ENCODE measurements at places on chromosomes 6 and 20. TPM values are rescaled to one million over a fixed set of nuclear protein-coding genes. Genes with fewer than 3 reads are reported as not detected.

GRCh38 chr20:50223039-50224005 is 32.7 kb downstream of the CEBPB start:
- no peak for DNase-seq

- DNase-seq = no peak
These were observed 596 bp downstream of the IYD start for GRCh38 chr6:150369408-150369807.

- DNase-seq = no peak
These were observed 169.5 kb downstream of the FRK start for GRCh38 chr6:115891111-115891669.

DNA sequence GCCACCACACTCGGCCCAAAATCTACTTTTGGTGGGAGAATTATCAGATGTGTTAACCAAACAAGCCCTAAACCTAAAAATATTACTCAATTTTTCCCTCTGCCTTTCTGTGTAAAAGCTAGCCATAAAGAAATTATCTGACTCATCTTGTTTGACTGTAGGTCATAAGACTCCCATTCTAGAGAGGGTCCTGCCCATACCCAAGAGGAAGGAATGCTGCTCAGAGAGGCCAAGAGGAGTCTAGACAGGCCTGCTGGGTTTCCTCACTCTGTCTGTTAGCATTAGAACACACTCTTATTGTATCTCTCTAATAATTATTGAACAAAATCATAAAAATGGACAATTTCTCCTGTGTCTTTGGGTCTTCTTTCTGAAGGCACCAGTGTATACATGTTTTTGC is 26.1 kb downstream of the C6orf141 start:
- DNase-seq = no peak

GRCh38 chr6:135002229-135002844 is 52.3 kb downstream of the HBS1L start:
- no peak for DNase-seq

DNA sequence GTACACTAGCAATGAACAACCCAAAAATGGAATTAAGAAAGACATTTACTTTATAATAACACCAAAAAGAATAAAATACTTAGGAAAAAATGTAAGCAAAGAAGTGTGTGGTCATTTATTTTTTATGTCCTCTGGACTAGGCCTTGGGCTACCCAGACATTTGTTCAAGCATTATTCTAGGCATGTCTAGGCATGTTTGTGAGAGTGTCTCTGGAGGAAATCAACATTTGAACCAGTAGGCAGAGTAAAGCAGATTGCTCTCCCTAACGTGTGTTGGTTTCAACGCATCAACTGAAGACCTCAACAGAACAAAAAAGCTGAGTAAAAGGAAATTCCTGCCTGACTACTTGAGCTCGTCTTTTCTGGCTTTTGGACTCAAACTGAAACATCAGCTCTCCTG is 84.5 kb downstream of the ANKEF1 start:
- no peak for DNase-seq

DNA sequence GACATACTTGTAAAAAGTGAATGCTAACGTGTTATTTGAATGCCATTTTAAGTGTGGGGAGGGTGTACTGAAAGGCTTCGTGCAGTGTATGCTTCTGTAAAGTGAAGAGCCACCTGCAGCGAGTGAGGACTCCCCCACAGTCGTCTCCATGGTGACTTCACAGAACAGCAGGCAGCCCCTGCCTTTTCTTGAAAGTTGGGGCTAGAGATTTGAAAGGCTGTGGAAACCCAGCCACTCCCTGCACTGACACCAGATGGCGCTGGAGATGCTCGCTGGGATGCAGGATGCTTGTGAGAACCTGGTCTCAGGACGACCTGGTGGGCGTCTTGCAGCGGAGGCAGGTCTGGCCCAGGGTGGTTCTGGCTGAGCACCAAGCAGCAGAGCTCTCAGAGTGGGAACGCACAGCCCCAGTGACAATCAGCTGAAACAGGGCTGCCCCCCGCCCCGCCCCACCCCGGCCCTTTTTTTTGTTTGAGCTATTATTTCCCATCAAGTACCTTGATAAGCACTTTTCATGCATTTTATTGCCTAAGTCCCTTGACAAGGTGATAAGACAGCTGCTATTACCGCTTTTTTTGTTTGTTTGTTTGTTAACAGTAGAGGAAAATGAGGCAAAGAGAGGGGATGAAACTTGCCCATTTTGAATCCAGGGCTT is 150.3 kb downstream of the SYCP2 start:
- DNase-seq = no peak

- DNase-seq = peak; percentile 51
These were observed 12.1 kb downstream of the DEF6 start for GRCh38 chr6:35309611-35310264.

GRCh38 chr20:44641325-44641724 is 10.2 kb downstream of the ADA start:
- DNase-seq = no peak

DNA sequence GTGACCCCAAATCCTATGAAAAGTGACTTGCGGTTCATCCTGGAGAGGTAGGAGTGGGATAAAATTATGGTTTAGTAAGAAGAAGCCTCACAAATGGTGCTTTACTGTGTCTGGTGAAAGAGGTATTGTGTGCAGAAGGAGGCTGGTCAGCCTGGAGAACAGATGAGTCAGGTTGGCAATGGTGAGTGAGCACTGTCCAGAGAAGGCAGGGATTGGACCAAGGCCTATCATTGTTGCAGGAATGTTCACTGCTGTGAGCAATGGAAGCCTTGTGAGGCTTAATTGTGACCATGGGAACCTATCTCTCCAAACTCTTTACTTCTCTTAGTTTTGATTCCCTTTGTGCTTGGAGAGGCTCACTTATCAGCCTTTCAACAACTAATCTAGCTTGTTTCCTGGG is 89.0 kb upstream of the KCNK16 start:
- DNase-seq = no peak

- no peak for DNase-seq
These were observed 67.1 kb downstream of the ESF1 start for GRCh38 chr20:13717631-13718044.

- no peak for DNase-seq
These were observed 51.6 kb downstream of the LAMP5 start for GRCh38 chr20:9565910-9566550.

DNA sequence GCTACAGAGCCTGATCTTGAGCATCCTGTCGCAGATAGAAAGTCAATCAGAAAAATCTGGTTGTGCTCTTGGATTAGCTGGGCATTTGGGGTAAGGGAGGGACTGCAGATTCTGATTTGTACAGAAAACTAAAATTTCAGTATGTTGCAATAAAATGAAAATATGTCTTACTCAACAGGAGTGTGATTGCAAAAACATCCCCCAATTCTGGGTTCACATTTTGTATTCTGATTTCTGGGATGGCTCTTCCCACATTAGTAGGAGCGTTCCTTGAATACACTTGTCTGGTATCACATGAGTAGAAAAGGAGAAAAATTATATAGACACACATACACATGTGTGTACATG is 40.5 kb downstream of the PANK2 start:
- DNase-seq = no peak

- no peak for DNase-seq
These were observed 20.1 kb downstream of the DHX35 start for GRCh38 chr20:38982291-38982690.

DNA sequence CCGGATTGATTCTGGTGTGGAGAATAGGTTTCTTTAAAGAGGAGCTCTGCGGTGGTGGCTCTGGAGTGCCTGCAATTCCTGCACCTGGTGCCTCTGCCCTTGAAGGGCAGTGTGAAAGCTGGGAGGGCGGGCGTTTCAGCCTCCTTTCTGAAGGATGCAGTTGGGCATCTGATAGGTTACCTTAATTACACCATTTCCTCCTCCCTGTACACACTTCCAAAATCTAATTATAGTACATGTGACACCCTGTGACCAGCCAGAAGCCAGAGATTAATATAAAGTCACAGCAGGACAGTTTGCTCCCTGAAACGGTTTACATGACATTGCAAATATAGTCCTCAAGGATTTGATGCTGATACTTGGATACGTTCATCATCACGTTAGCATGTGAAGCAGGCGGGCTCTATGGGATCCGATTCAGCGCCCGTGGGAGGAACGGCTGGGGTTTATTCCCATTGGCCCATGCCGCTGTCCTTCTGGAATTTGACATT is 548.2 kb downstream of the QKI start:
- no peak for DNase-seq

- DNase-seq = no peak
These were observed 530 bp upstream of the NEDD9 start for GRCh38 chr6:11232770-11233626.

GRCh38 chr20:3990716-3991115 is 24.6 kb downstream of the RNF24 start:
- no peak for DNase-seq

DNA sequence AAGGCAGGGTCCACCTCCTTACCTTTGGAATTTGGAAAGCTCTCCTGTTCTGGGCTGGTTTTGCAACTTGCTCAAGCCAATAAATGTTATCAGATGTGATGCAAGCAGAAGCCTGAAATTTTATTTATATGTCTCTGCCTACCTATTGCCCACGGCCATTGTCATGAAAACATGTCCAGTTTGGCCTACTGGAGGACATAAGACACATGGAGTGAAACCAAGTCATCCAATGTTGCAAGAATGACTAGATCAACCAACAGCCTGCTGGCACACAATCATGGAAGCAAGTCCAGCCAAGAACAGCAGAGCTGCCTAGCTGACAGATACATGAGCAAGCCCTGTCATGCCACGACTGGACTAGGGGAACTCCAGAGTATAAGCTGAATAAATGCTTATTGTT is 56.7 kb upstream of the IRAK1BP1 start:
- DNase-seq = no peak

DNA sequence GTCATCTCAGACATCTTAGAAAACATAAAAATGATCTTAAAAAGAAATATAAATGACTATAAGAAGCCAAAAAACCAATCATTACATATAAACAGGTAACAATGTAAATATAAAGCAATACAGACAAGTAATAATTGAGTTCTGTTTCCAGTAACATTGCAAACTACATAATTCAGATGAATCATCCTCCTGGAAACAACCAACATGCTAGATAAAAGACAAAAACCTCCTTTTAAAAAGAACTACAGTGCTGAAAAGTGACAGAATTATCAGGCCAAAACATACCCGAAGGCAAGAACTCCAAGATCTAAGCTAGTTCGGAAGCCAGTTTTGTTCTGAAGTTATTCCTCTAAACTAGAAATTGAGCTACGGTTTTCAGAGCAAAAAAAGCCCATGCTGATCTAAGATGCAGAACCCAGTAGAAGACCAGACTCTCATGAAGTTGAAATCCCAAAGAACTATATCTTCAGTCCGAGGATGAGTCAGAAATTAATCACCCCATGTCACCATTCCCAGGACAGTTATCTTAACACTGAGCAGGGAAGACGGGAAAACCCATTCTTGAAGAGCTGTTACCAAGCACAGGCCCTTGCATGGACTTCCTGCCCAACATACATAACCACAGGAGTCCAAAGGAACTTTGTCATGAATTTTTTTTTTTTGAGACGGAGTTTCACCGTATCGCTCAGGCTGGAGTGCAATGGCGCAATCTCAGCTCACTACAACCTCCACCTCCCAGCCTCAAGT is 9.8 kb downstream of the PGM3 start:
- no peak for DNase-seq

DNA sequence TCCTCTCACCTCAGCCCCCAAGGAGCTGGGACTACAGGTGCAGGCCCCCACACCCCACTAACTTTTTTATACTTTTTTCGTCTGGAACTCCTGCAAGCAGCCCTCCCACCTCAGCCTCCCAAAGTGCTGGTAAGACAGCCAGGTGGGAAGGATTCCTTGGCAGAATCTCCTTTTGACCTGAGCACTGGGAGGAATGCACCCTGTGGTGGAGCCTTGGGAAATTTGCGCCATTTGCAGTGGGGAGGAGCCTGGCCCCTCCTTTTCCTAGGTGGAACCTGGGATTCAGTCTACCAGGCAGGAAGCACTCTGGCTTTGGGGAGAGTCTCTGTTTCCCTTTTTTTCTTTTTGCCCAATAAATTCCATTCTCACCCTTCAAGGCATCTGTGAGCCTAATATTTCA is 2.3 kb upstream of the RNGTT start:
- no peak for DNase-seq

GRCh38 chr6:23654745-23655144 is 471.3 kb upstream of the NRSN1 start:
- DNase-seq = no peak

GSTA1 gene
- not detected for total RNA-seq

FOXA2 gene
- total RNA-seq = not detected

FKBP5 gene
- 73.4 TPM for total RNA-seq

COL9A1 gene
- total RNA-seq = not detected

EIF2S2 gene
- 43.6 TPM for total RNA-seq

CST5 gene
- total RNA-seq = not detected

CEP85L gene
- total RNA-seq = 31.8 TPM

NDUFAF4 gene
- total RNA-seq = 28.4 TPM

RIPPLY2 gene
- total RNA-seq = not detected

DNMT3B gene
- 1.3 TPM for total RNA-seq

ELOVL2 gene
- total RNA-seq = not detected
